AG09319 (cell line): ENCODE measurements at places on chromosomes 7 and 10.

- no peak for DNase-seq
Measured at GRCh38 chr7:15440482-15440881, 121.3 kb downstream of the AGMO start.

DNA sequence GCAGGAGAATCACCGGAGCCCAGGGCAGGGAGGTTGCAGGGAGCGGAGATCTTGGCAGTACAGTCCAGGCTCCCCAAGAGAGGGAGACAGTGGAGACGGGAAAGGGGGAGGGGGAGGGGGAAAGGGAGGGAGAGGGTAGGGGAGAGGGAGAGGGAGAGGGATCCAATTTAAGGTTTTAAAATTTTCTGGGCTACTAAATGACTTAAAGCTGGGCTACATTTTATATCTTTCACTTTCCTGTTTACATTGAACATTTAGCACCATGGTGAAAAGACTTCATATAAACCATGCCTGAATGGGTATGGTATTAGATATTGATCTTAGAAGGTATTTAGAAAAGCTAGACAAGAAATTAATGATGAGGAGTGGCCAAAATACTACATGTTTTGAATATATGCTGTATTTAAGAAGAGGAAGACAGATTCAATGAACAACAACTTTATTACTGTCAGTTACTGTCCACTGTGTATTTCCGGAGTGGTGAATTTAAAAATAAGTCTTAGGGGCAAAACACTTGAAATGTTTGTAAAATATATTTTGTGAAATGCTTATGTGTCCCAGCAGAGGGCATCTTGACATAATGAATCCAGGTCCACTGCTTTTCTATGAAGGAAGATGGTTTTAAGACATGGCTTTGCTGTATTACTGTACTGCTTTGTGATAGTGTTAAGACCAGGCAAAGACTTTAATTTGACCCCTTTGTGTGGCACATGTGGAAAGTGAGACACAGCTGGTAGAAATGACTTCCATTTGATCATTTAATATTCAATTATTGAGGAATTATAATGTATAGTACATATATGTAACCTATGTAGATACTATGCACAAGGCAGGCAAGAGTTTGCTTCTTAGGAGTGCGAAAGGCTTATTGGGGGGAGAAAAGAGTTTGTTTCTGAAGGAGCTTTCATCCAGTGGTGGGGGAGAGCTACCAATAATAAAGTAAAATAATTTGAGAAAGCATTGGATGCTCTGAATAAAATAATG, 52.8 kb downstream of the NRF1 start:
- peak; percentile 34 for DNase-seq

DNA sequence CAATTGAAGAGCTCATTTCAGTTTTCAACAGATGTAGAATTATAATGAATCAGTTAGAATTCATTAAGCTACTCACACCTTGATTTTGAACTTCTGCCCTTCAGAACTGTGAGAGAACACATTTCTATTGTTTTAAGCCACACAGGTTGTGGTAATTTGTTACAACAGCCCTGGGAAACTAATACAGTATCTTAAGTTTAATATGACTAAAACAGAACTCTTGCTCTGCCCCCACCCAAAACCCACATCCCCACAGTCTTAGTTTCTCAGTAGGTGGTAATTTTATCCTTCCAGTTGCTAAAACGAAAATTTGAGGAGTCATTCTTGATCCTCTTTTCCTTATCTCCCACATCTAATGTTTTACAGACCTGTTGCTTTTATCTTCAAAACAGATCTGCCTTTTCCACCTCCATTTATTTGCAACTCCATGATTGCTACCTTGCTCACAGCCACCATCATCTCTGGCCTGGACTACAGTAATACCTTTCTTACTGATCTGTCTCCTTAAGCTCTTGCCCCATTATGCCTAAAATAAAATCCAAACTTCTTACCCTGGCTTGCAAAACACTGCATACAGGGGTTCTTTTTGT, 72.8 kb upstream of the NXPH1 start:
- DNase-seq, result no peak

GRCh38 chr7:18013936-18014335, 13.7 kb downstream of the PRPS1L1 start:
- DNase-seq, result no peak

- no peak for DNase-seq
Measured at GRCh38 chr10:30284865-30285594, 64.0 kb downstream of the MTPAP start.

DNA sequence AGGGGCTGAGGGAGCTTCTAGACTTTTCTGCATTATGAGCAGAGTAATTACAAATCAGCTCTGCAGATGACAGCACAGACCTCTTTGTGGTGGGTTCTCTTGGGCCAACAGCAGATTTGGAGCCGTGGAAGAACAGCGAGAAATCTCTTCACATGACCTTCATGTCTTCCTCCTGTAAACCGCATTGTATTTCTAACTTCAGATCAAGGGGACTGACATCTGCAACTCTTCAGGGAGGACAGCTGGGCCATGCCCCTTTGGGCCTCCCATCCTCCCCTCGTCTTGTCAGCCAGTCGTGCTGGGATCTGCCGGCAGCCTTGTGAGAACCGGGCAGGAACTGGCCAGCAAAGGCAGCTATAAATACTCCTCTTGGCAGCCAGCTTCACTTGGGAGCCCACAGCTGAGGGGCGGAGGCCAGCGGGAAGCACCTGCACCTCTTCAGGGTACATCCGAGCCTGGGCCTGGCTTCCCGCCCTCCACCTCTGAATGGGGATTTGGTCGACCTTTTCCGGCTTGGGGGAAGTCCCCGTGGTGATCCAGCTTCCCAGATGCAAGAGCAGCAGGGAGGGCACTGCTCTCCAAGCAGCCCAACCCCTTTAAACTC, 54.7 kb downstream of the STEAP1B start:
- DNase-seq, result no peak
